Breast epithelium (tissue), 4 donors: ENCODE measurements at places on chromosomes 13 and 19.

GRCh38 chr19:9321338-9321737 lies 2.6 kb upstream of the ZNF559 start:
- H3K27me3 ChIP-seq: no peaks in the 10 kb centered on the region
- no peak for DNase-seq
- H3K4me1 ChIP-seq: no peaks in the 10 kb centered on the region
- no peaks in the 10 kb centered on the region for H3K36me3 ChIP-seq
- no peak overlapping the region for H3K4me3 ChIP-seq

GRCh38 chr13:101490406-101491015 lies 38.0 kb downstream of the ITGBL1 start:
- no peaks in the 10 kb centered on the region for H3K36me3 ChIP-seq
- H3K4me1 ChIP-seq: no peaks in the 10 kb centered on the region
- H3K4me3 ChIP-seq: no peak overlapping the region
- no peak for DNase-seq
- H3K27me3 ChIP-seq: no peaks in the 10 kb centered on the region

DNA sequence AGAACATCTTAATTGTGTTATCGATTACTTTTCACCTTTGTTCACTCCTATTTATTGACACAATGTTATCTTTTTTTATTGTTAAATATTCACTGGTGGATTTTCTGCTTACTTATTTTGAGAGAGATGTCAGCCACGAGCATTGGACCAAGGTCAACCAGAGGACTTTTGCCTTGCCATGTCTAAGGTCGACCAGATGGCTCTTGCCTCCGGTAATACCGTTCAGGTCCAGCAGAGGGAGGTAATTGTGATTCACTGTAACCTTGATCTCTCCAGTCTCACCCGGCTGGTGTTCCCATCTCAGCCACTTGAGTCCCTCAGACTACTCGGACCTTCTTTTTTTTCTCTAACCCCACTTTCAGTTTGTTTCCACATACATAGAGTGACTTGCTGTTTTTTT lies 1438.1 kb downstream of the UQCRFS1 start:
- no peaks in the 10 kb centered on the region for H3K27me3 ChIP-seq
- no peak overlapping the region for H3K27ac ChIP-seq
- H3K4me3 ChIP-seq: no peak overlapping the region
- no peaks in the 10 kb centered on the region for H3K4me1 ChIP-seq

- no peaks in the 10 kb centered on the region for H3K4me1 ChIP-seq
- H3K4me3 ChIP-seq: no peak overlapping the region
- H3K27me3 ChIP-seq: no peaks in the 10 kb centered on the region
Measured at GRCh38 chr13:39935155-39935554, 279.7 kb downstream of the COG6 start.

GRCh38 chr19:2650515-2650914 lies 52.0 kb downstream of the GNG7 start:
- no peaks in the 10 kb centered on the region for H3K36me3 ChIP-seq
- H3K27me3 ChIP-seq: no peaks in the 10 kb centered on the region
- H3K4me3 ChIP-seq: no peak overlapping the region
- no peak overlapping the region for H3K27ac ChIP-seq

DNA sequence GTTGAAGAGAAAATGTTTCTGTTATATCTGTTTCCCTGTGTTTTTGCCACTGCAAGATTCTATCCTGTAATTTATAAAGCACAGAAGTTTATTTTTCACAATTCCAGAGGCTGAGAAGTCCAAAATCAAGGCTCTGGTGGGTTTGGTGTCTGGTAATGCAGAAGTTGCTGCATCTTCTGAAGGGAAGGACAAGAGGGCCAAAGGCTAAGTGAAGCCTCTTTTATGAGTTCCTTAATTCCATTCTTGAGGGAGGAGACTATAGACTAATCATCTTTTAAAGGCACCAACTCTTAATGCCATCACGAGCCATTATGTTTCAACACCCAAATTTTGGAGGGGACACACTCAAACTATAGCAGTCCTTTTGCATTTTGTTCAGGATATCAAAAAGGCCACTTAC lies 34.1 kb upstream of the WDFY2 start:
- no peak for DNase-seq
- no peaks in the 10 kb centered on the region for H3K36me3 ChIP-seq
- H3K4me3 ChIP-seq: no peak overlapping the region
- no peaks in the 10 kb centered on the region for H3K4me1 ChIP-seq

GRCh38 chr19:40277356-40278059 lies 7.6 kb downstream of the AKT2 start:
- peaks cover 16% of the 10 kb centered on the region for H3K4me1 ChIP-seq
- H3K36me3 ChIP-seq: no peaks in the 10 kb centered on the region
- no peak overlapping the region for H3K27ac ChIP-seq
- no peak overlapping the region for H3K4me3 ChIP-seq
- no peak for DNase-seq
- H3K27me3 ChIP-seq: no peaks in the 10 kb centered on the region
